ENCODE measurements at places on chromosomes 6 and 20.
A peak's percentile ranks its signal among the peaks of the same experiment; 100 is the strongest.

DNA sequence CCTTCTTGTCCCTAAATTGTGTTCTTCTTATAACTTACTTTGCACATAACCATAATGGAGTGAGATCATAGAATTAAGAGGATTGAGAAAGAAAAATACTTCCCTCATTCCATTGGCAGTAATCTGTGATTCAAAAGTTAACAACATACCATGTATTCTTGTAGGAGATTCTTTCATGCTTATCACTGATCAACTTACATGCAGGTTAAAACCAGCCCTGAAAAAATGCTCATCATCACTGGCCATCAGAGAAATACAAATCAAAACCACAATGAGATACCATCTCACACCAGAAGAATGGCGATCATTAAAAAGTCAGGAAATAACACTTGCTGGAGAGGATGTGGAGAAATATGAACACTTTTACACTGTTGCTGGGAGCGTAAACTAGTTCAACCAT, 36.5 kb upstream of the GFRAL start:
- DNase-seq: no peak

DNA sequence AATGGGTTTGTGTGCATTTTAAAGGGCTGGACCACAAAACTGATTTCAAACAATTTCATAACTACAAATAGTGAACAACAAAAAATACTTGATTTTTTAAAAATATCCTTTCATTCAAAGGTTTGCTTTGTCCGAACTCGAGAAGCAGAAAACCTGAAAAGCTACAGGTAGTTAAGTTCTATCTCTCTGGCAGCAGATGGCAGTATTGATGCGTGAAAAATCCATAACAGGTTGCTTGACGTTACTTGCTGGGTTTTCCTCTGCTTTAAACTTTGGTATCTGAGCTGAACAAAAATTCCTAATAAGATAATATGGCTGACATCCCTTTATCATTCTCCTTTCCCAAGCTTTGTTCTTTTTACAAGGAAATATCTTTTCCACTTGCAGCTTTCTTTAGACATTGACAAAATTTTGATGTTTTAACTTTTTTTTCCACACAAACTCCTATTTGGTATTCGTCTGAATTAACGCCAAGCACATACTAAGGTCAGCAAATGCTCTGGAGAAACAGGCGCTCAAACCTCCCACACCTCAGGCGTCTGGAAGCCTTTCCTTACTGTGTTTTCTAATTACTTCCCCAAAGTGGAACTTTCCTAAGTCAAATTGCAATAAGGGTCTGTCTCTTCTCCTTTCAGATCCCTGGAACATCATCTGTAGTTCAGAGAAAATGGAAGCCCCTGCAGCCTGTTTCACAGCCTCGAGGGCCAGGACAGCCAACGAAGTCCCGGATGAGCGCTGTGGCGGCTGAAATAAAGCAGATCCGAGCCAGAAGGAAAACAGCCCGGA, 50.3 kb upstream of the GFRAL start:
- DNase-seq: no peak

DNA sequence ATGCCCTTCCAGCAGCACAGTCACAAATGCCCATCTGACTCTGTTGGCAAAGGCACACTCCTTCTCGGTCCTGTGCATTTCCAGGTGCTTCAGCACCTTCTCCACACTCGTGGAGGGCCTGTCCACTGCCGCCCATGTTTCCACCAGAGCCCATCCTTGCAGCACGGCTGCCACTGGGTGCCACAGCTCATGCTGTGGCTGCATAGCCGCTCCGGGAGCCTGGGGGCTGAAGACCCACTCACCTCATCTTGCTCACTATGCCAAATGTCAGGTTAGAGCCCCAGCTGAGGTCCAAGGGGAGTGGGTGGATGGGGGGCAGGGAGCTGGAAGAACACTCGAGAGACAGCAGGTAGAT, 6.9 kb downstream of the ZKSCAN3 start:
- DNase-seq: no peak

DNA sequence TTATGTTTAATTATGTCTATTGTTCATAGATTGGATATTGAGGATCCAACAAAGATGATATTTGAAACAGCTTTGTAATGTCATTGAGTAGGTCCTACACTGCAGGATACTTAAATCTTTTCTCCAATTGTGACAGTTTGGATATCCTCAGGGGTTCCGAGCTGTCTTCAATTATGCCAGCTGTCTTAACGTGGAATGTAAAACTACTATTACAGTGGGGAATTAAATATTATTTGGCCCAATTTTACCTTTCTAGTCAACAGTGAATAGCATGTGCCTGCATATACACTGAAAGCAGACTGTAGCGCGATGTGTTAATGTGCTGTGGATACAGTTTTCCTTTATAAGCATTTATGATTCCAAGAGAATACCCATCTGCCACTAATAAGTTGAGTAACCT, 156.9 kb downstream of the GRIK2 start:
- no peak for DNase-seq

- no peak for DNase-seq
These were observed 254.7 kb downstream of the NFATC2 start for GRCh38 chr20:51287628-51288413.

DNA sequence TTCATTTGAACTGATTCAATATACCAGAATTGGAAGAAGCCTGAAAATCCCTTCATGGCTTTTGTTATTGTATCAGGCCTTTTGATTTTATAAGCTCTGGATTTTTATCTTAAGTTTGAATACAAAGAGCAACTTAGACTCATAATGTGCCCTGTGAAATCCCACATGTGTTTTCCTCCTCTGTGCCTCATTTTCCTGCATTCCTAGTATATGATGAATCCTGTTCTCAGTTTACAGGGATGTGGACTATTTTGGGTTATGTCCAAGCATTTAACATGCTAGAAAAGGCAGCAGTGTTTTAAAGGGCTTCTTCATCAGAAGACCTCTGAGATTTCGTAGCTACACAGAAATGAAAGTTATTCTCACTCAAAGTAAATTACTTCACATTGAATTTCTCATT, 455.0 kb downstream of the RFPL4B start:
- no peak for DNase-seq

DNA sequence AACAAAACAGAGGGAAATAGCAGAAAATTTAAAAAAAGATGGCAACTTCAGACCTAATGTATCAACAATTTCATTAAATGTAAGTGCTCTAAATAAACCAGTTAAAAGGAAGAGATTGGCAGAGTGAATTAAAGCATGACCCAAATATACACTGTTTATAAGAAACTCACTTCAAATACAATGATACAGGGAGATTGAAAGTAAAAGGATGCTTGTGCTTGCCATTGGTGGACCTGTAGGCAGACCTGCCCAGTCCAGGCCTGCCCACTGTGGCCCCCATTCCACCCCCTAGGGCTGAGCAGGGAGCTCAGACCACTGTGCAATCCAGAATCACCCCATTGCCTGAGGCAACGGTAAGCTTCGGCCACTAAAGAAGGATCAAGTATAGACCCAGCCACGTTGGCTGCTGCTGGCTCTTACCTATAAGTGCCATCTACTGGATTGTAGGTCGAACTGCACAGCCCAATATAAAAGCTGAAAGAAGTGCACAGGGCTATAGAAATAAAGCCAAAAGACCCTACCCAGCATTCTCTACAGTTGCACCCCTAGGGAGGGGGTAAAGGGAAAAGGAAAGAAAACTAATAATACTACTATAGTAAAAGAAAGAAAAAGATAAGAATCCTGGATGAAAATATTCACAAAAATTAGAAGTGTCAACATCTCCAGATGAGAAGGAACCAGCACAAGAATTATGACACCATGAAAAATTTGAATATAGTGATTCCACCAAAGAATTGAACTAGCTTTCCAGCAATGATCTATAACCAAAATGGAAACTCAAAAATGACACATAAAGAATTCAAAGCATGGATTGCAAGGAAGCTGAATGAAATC, 36.1 kb downstream of the PSMB1 start:
- peak; percentile 43 for DNase-seq

DNA sequence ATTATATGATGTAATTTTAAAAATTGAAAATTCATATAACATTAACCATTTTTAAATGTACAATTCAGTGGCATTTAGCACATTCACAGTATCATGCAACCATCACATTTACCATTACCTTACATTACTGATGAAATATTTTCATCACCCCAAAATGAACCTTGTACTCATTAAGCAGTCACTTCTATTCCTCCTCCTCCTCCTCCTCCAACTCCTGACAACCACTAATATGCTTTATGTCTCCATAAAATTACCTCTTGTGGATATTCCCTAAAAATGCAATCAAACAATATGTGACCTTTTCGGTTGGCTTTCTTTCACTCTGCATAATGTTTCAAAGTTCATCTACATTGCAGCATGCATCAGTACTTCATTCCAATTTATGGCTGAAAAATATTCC, 45.2 kb downstream of the ZHX3 start:
- no peak for DNase-seq

GRCh38 chr6:170022827-170023619, 267.9 kb downstream of the DLL1 start:
- peak; percentile 41 for DNase-seq

- DNase-seq: no peak
These were observed 1.8 kb upstream of the HLA-DQB1 start for GRCh38 chr6:32668226-32668747.

- no peak for DNase-seq
These were observed 266.9 kb downstream of the UST start for GRCh38 chr6:149013586-149014344.

DNA sequence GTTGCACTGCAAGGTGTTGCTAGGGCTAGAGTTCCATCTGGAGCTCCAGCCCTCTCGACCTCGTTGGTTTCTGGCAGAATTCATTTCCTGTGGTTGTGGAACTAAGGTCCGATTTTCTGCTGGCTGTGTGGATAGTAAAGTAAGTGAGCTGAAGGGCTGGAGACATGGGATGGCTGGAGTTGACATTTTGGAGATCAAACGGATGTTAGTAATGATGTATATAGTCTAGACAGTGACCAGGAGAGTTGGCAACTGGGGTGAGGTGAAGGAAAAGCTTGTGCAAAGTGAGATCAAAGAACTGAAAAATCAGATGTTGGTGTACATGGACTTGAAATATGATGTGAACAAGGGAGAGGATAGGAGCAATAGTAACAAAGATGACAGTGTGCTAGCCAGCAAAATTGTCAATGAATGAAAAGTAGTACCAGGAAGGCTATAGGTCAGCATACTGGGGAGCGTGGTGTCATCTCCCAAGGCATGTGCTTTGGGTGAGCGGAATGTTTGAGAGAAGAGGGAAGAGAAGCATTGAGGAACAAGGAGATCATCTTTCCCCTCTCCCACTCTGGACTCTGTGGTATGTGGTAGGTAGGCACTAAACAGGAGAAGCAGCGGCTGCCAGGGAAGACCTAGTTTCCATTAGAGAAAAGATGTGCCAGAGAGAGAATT, 7.8 kb downstream of the QRSL1 start:
- DNase-seq: no peak

DNA sequence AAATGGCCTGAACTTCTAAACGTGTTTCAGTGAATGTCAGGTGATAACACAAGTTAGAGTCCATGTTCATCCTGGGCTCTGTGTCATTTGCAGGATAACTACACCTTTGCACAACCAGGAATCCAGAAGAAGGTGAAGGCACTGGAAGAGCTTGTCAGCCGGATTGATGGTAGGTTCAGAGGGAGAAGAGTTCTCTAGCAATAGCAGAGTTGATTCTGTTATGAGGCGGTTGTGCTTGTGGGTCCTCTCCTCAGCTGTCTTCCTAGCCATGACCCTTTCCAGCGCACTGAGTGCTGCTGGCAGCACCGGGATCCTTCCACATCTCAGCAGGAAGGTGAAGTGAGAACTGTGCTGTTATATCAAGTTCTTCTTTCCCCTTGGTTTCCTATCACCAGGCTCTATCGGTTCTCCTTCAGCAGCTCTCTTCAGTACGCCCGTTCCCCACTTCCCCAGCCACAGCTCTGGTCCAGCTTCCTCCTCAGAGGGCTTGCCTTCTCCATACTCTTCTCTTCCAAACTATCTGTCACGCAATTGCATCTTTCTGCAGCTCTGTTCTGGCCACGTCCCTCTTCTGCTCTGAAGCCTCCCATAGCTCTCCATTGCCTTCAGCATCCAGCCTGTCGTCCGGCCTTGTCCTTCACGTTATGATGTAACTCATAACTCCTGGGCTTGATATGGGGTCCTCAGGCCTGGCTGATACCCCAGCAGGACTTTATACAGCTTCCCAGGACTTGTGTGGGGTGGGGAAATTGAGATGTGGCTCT, 39.9 kb upstream of the RNF8 start:
- DNase-seq: no peak

- DNase-seq: no peak
These were observed 11.3 kb downstream of the MOCS3 start for GRCh38 chr20:50969912-50970311.

DNA sequence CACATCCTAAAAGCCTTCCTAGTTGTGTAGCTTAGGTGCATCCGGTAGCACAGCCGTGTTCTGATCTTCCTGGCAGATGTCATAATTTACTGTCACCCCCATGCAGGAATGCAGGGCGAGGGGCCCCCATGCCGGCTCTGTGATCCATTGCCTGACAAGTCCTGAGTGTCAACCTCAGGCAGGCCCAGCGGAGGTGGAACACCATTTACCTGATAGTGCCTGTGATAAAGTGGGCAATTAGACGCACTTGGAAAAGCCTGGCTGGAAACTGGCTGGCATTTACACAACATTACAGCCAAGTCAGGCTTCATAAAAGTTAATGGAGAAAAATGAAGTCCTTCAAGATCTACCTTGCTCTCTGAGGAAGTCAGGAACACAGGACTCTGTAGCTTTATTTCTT, 521.4 kb upstream of the JAG1 start:
- DNase-seq: peak; percentile 89

DNA sequence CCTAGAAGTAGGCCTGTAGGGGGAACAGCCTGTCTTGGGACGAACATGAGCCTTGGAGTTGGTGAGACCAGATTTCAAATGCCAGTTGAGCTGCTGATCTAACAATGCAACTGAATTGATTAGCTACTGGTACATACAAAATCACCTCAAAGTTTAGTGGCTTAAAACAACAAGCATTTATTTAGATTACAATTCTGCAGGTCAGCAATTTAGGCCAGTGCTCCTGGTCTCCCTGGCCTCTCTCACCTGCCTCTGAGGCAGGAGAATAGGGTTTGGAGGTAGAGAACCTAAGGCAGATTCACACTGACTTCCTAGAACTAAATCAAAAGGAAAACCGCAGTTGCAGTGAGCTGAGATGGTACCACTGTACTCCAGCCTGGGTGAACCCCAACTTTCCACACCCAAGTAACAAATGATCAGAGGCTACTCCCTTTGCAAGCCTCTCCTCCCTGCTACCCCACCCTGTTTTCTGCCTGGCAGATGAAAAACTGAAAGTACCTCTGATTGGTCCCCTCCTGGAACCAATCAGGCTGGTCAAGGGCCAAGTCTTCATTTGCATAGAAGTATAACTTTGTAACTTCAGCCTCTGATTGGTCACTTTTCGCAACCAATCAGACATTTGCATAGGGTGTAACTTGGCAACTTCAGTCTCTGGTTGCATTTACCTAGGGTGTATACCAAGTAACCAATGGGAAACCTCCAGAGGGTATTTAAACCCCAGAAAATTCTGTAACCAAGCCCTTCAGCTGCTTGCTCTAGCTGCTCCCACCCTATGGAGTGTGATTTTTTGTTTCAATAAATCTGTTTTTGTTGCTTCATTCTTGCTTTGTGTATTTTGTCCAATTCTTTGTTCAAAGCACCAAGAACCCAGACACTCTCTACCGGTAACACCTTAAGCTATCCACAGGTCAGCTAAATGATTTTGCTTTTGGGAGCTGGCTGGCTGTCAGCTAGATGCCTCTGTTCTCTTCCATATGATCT, 8.1 kb upstream of the UBR2 start:
- peak; percentile 65 for DNase-seq

All from kidney (tissue), 22 donors.